ENCODE measurements at places on chromosomes 6 and 20. TPM values are rescaled to one million over a fixed set of nuclear protein-coding genes. Genes with fewer than 3 reads are reported as not detected.

- no peaks in the 10 kb centered on the region for H3K4me1 ChIP-seq
- H3K36me3 ChIP-seq = no peaks in the 10 kb centered on the region
- no peak for DNase-seq
- no peak overlapping the region for H3K4me3 ChIP-seq
These were observed 95.0 kb upstream of the FAM8A1 start for GRCh38 chr6:17505062-17505476.

DNA sequence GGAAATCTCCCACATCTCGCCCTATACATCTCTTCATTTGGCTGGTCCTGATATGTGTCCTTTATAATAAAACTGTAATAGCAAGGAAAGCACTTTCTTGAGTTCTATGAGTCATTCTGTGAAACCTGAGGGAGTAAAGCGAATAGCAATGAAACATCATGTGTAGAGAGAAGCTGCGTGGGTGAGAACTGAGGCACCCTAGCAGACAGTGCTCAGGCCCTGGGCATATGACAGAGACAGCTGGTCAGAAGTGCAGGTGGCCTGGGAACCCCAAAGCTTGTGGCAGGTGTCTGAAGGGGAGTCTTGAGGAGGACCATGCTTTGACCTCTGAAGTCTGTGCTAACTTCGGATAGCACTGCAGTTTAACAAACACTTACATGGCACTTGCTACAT lies 1.3 kb upstream of the BLOC1S5 start:
- H3K36me3 ChIP-seq = no peaks in the 10 kb centered on the region
- H3K4me3 ChIP-seq = no peak overlapping the region
- no peak overlapping the region for H3K27ac ChIP-seq
- H3K4me1 ChIP-seq = peaks cover 15% of the 10 kb centered on the region

GRCh38 chr20:1124421-1124820 lies 6.0 kb downstream of the PSMF1 start:
- peaks cover 31% of the 10 kb centered on the region for H3K4me1 ChIP-seq
- no peak overlapping the region for H3K27ac ChIP-seq
- no peak overlapping the region for H3K4me3 ChIP-seq
- DNase-seq = no peak

DEFB115 gene
- not detected for total RNA-seq

GRCh38 chr6:4929097-4929718 lies 74.6 kb downstream of the RPP40 start:
- no peak for DNase-seq
- H3K4me1 ChIP-seq = no peaks in the 10 kb centered on the region
- H3K27ac ChIP-seq = no peak overlapping the region
- H3K36me3 ChIP-seq = no peaks in the 10 kb centered on the region

- no peak overlapping the region for H3K4me3 ChIP-seq
- no peak overlapping the region for H3K27ac ChIP-seq
- H3K4me1 ChIP-seq = peaks cover 4% of the 10 kb centered on the region
- no peaks in the 10 kb centered on the region for H3K27me3 ChIP-seq
- no peak for DNase-seq
These were observed 23.2 kb downstream of the KIF3B start for GRCh38 chr20:32300647-32301046.

GRCh38 chr6:143236151-143236798 lies 175.6 kb downstream of the AIG1 start:
- H3K4me1 ChIP-seq = no peaks in the 10 kb centered on the region
- H3K27ac ChIP-seq = no peak overlapping the region

CDK5RAP1 gene
- 50.4 TPM for total RNA-seq

DNA sequence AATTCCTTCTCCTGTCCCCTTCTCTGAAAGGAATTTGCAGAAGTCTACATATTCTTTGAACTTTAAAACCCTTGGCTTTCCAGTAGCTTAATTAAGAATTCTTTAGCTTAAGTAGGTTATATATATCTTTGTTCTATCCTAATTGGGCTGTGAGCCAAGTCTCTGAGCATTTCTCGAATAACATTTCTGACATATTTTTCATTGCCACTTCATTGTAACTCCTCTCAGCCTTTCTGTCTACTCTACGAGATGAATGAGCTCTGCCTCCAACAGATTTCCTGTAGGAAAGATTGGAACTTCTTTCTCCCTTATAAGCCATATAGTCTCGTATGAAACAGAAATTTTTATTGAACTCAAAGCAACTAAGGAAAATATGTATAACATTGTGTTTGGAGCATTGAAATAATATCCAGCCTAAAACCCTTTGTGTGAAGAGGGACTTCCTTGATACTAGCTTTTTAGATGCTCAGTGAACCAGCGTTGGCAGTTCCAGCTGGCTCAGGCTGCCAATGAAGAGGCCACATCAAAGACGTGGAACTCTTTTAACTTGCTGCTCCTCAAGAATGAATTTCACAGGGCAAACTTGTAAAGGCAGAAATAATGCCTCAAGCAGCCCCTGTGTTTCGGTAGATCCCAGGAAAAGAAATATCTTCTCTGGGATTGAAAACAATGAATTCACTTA lies 87.7 kb upstream of the NOX3 start:
- no peak for DNase-seq
- no peaks in the 10 kb centered on the region for H3K36me3 ChIP-seq
- no peak overlapping the region for H3K27ac ChIP-seq
- no peak overlapping the region for H3K4me3 ChIP-seq

DNA sequence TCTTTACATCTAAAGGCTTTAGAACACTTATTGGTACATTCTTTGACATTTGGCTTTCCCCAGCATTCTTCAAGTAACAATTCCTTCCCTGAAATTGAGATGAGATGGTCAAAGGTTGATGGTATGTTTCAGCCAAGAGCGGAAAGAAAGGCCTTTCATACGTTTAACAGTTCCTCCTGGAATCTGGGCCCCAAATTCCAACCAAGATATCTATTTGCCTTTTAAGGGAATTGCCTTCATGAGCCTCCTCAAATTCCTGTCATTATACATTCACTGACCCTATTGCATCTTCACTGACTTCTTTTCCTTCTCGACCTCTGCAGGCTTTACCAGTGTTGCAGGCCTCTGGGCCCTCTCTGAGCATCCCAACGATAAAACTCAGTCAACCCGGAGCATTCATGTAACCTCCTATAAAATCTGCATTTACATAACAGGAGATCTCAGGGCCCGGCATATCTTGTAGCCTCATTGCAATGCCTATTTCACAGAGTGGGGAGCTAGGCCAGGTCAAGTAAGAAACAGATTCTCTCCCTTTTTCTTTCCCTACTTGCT lies 18.3 kb upstream of the WFDC9 start:
- H3K4me3 ChIP-seq = no peak overlapping the region
- no peak for DNase-seq
- no peaks in the 10 kb centered on the region for H3K27me3 ChIP-seq
- no peaks in the 10 kb centered on the region for H3K4me1 ChIP-seq
- no peaks in the 10 kb centered on the region for H3K36me3 ChIP-seq

Measured in B cell (primary cell).